Putamen (tissue), 1 donor: ENCODE measurements at places on chromosomes 1 and 21.

DNA sequence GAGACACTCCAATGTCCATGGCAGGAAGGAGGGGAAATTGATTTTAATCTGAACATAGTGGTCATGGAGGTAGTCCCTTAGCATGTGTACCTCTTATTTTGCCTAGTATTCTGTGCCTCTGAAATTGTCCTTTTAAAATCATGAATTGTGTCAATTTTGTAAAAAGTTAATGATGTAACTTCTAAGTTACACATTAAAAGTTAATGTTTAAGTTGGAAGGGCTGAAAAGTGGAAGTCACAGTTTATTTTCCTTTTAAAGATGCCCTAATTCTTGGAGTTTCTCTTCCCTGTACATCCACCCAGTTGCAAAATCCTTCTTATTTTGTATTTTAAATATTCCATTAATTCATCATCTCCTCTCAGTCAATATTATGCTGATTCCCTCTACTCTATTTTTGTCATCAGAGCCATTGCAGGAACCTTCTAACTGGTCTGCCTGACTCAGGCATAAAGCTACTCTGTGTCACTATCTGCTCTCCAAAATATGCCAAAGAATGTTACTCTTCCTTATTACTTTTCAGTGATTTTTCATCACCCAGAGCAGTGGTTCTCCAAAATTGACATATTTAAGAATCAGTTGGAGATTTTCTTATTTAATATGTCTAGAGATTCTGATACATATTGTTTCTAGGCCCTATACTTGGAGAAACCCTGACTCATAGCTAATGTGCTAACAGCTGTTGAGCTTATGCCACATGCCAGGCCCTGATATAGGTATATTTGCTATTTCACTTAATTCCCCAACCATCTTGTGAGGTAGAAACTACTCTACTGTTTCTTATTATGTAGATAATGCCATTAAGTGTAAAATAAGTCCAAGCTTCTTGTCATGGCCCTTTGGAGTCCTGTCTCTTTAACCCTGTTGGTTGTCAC, 5.1 kb downstream of the HOOK1 start:
- no peak for DNase-seq

GRCh38 chr1:71464016-71464415, 383.2 kb upstream of the ZRANB2 start:
- no peak for DNase-seq

DNA sequence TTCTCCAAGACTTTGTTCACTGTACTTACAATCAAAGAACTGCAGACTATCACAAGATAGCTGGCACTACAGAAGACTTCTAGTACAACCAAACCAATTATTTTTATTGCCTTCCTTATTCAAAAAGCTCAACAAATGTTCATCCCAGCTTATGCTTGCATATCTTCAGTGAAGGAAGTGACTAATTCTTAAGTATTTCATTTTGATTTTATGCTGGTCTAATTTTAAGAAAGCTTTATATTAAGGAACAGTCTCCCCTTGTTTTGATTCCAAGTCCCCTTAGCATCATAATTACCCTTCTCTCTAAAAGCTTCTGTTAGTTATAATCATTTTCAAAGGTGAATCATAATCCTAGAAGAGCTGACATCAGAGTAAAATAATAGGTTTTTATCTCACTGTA, 132.9 kb downstream of the LRRIQ3 start:
- DNase-seq, result no peak

DNA sequence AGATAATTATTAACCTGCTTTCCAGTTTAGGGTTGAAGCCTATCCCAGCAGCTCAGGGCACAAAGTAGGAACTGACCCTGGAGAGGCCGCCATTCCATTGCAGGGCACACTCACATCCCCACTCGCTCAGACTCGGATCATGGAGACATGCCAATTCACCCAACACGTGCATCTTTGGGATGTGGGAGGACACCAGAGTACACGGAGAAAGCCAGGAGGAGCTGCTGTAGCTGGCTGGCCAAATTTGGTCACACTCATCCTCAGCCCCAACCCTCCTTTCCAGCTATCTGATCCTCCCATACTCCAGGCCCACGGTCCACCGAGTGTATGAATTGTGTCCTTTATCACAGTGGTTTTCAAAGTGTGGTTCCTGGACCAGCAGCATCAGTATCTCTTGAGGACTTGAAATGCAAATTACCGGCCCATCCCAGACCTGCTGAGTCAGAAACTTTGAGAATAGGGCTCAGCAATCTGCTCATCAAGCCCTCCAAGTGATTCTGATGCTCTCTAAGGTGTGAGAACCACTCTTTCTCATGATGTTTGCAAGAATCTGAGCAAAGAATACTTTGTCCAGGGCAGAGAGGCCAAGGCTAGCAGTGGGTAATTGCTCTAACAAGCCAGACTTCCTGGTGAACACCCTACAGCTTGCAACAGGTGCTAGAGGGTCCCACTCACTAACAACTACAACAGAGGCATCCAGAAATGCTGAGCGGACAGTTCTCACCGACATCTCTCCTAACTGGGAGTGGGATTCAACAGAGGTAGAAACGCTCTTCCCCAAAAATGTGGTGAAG, 26.3 kb downstream of the IER5 start:
- DNase-seq, result no peak

- DNase-seq, result peak; percentile 62
Observed at GRCh38 chr1:62144238-62144831, 50.3 kb upstream of the L1TD1 start.

GRCh38 chr21:45074048-45074817, at the start of gene ADARB1:
Gene ADARB1, plus strand, starts transcription at chr21:45074580. Its CDS starts 97,077 bp downstream, at chr21:45171657.
- peak; percentile 71 for DNase-seq

DNA sequence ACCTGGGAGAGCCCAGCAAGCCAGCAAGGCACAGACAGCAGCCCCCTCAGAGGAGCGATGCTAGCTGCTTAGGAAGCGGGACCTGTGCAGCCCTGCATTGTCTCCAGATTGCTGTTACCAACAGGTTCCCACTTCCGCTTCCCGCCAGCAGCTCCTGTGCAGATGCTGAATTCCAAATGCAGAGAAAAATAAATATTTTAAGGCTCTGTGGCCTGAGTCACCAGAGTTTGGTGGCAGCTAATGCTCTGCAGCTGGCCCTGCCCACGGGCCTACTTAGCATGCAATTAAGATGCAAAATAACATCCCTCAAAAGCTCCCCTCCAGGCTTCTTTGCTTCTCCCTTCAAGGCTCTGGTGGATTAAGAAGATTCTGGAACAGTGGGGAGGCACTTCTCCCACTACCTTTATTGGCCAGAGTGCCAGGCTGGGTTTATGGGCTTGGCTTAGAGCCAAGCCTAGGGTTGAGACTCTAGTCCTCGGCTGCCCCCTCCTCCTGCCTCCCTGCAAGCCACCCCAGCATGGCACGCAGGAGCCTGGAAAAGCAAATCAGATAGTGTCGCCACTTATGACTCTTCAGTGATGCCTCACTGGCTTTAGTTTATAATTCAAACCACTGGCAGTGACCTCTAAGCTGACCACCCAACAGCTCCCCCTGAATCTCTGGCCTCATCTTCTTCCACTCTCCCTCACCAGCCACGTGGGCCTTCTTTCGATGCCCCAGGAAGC, 207.1 kb upstream of the ZC3H12A start:
- no peak for DNase-seq

GRCh38 chr1:38006008-38006828, 904 bp upstream of the FHL3 start:
- DNase-seq, result no peak

- DNase-seq, result no peak
Observed at GRCh38 chr1:172932981-172933380, 117.8 kb downstream of the TNFSF18 start.

DNA sequence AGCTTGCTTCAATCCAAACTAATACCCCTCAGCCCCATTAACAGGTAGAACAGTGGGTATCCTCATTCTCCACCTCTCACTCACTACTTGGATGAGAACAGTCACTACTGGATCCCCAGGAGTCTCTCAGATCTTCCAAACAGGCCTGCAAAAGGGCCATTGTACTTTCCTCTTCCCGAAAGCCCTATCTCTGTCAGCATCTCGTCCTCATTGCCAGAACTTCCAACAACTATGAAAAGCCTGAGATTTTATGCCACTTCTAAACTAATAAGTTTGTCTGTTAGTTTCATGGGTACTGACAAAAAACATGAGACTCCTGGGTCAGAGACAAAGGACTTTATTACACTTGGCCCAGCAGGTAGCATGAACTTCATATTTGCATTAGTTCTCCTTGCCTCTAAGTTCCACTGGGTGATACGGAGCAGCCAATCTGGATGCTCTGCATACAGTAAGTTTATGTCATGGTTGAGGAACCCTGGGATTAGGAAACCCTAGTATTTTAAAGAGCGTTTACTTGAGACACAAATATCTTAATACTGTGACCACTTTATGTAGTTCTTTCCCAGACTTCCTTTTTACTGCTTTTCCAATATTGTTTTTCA, 38.1 kb downstream of the VANGL2 start:
- DNase-seq, result no peak
